Astrocyte (in vitro differentiated cells and primary cell): ENCODE measurements at places on chromosomes 6 and 20. TPM values are rescaled to one million over a fixed set of nuclear protein-coding genes. Genes with fewer than 3 reads are reported as not detected.
A peak's percentile ranks its signal among the peaks of the same experiment; 100 is the strongest.

SLC13A3 gene
- 0.50 and 0.66 TPM in 2 replicates for total RNA-seq

RAB44 gene
- total RNA-seq: 0.14 and 0.16 TPM in 2 replicates

PTPRT gene
- 0.25 TPM in 1 of 2 replicates, not detected in the other for total RNA-seq

CABLES2 gene
- total RNA-seq: 4.4 and 5.4 TPM in 2 replicates

SCRT2 gene
- not detected in 2 replicates for total RNA-seq

CLVS2 gene
- total RNA-seq: not detected in 2 replicates

SYNDIG1 gene
- 5.7 and 8.7 TPM in 2 replicates for total RNA-seq

GINS1 gene
- 5.0 and 6.6 TPM in 2 replicates for total RNA-seq

DEFB132 gene
- total RNA-seq: not detected in 2 replicates

TAGAP gene
- total RNA-seq: 0.10 and 0.11 TPM in 2 replicates

KHDC1L gene
- total RNA-seq: not detected in 2 replicates

DNA sequence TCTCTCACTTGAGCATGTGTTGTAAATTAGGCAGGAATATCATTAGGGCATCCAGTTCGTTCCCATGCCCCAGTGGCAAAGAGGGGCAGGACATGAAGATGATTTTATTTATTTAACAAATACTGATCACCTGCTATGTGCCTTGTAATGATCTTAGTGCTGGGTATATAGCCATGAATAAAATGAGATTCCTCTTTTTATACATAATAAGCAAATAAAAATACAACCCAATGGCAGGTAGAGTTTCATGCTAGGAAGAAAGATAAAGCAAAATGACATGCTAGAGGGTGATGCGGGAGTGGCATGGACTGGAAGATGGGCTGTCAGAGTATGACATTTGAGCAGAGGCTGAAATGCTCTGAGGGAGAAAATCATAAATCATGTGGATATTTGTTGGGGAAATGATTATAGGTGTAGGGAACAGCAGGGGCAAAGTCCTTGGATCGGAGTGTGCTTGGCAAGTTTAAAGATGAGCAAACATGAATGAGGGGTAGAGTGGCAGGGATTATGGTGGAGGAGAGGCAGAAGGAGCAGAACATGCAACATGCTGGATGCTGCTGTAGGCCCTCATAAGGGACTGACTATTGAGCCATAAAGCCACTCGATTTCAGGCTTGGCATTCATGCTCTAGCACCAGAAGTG lies 342.1 kb downstream of the PLCB1 start:
- no peak overlapping the region for H3K4me3 ChIP-seq
- no peaks in the 10 kb centered on the region for H3K36me3 ChIP-seq
- no peak for DNase-seq
- H3K27ac ChIP-seq: no peak overlapping the region
- H3K27me3 ChIP-seq: no peaks in the 10 kb centered on the region

- H3K27ac ChIP-seq: no peak overlapping the region
- DNase-seq: no peak
- H3K4me1 ChIP-seq: peaks cover 18% of the 10 kb centered on the region
Observed at GRCh38 chr20:18537651-18538050, 29.6 kb upstream of the SMIM26 start.

DNA sequence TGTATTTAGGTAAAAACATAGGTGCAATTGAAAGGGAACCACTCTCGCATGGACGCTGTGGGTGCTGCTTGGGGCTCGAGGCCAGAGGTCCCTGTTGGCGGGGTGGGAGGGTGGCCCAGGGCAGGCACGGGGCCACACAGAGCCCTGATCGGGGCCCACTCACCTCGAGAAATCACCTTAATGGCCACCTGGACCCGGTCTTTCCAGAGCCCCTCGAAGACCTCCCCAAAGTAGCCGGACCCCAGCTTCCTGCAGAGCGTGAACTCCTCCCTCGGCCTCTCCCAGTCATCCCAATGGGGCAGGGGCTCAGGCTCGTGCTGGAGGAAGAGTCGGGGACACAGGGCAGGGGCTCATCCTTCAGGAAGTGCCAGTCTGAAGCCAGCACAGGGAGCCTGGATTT lies 3.8 kb downstream of the PTK6 start:
- no peak for DNase-seq
- H3K36me3 ChIP-seq: no peaks in the 10 kb centered on the region
- no peak overlapping the region for H3K4me3 ChIP-seq
- peaks cover 8% of the 10 kb centered on the region for H3K4me1 ChIP-seq

GRCh38 chr20:7841971-7842310 lies 98.3 kb downstream of the HAO1 start:
- H3K27me3 ChIP-seq: no peaks in the 10 kb centered on the region
- peak overlapping the region; percentile 82 for H3K27ac ChIP-seq
- DNase-seq: peak; percentile 95
- H3K4me1 ChIP-seq: peaks cover 21% of the 10 kb centered on the region
- peak overlapping the region; percentile 11 for H3K4me3 ChIP-seq

GRCh38 chr6:159904497-159904911 lies 13.7 kb downstream of the MAS1 start:
- no peak overlapping the region for H3K4me3 ChIP-seq
- no peak overlapping the region for H3K27ac ChIP-seq
- H3K36me3 ChIP-seq: no peaks in the 10 kb centered on the region
- peaks cover 12% of the 10 kb centered on the region for H3K4me1 ChIP-seq

GRCh38 chr20:45467172-45467571 lies 2.4 kb upstream of the WFDC2 start:
- H3K4me1 ChIP-seq: peaks cover 2% of the 10 kb centered on the region
- no peak for DNase-seq
- H3K36me3 ChIP-seq: no peaks in the 10 kb centered on the region
- peaks cover 77% of the 10 kb centered on the region for H3K27me3 ChIP-seq

- peak; percentile 53 for DNase-seq
- no peaks in the 10 kb centered on the region for H3K36me3 ChIP-seq
- no peak overlapping the region for H3K4me3 ChIP-seq
- peaks cover 8% of the 10 kb centered on the region for H3K4me1 ChIP-seq
- no peaks in the 10 kb centered on the region for H3K27me3 ChIP-seq
Observed at GRCh38 chr20:44080646-44081267, 106.2 kb downstream of the JPH2 start.

- no peak overlapping the region for H3K4me3 ChIP-seq
- H3K4me1 ChIP-seq: no peaks in the 10 kb centered on the region
- no peak overlapping the region for H3K27ac ChIP-seq
- no peak for DNase-seq
- no peaks in the 10 kb centered on the region for H3K27me3 ChIP-seq
- no peaks in the 10 kb centered on the region for H3K36me3 ChIP-seq
Observed at GRCh38 chr20:33162313-33162712, 5.6 kb upstream of the BPIFA2 start.

GRCh38 chr6:37306624-37307222 lies 47.1 kb upstream of the RNF8 start:
- no peak overlapping the region for H3K4me3 ChIP-seq
- no peak overlapping the region for H3K27ac ChIP-seq
- H3K27me3 ChIP-seq: no peaks in the 10 kb centered on the region

DNA sequence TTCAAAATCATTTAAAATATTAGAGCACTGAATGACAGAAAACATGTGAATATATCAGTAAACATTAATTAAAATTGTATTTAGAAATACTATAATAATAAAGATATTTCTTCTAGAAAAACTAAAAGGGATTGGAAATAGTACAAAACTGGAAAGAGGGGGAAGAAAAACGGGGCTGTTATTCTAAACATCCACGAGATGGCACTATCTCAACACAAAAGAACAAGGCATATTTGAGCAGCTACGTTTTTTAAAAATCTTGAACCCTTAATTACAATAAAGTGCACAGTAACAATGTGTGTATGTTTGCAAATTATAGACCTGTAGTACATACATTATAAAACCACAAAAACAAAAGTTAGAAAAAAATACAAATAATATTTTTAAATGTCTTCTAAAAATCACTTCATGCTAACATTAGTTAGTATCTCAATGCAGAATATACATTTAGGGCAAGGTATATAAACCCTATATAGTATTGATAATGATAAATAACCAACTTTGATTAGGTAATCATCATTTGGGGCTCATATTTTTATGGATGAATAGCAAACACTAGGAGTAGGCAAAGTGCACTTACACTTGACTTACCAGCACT lies 42.5 kb upstream of the PNISR start:
- H3K4me1 ChIP-seq: no peaks in the 10 kb centered on the region
- DNase-seq: peak; percentile 10
- peaks cover 2% of the 10 kb centered on the region for H3K36me3 ChIP-seq
- no peak overlapping the region for H3K4me3 ChIP-seq

DNA sequence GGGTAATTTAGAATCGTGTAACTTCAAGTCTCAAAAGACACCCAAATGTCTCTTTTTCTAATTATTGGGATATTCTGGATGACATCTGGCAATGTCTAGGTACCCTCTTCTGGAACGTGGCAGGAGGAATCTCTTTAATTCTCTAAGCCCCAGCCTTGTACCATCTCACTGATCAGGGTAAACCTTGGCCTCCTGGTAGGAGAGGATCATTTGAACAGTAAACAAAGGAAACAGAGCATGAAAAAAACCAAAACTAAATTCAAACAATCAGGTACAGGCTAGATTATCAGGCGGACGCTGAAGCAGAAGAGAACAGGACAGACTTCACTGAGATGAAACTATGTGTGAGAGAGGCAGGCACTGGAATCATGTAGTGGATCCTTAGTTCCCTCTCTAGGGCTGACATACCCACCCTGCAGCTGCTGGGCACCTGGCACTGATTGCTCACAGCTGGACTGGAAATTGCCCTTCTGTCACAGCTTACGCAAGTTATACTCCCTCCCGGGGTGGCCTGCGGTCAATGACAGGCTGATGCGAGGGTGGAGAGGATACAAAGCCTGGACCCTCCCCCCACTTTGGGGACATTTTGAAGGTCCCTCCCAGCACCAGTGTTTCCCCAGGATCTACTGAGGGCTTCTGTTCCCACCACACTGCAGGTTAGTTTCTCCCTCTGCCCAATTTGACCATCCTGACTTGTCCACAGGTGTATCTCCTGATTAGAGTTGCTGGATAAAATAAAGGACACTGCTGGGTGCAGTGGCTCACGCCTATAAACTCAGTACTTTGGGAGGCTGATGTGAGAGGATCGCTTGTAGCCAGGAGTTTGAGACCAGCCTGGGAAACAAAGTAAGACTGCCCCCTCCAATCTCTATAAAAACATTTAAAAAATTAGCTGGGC lies 20.6 kb upstream of the ZBTB24 start:
- H3K4me1 ChIP-seq: no peaks in the 10 kb centered on the region
- DNase-seq: no peak
- H3K36me3 ChIP-seq: no peaks in the 10 kb centered on the region
- H3K27ac ChIP-seq: no peak overlapping the region

DNA sequence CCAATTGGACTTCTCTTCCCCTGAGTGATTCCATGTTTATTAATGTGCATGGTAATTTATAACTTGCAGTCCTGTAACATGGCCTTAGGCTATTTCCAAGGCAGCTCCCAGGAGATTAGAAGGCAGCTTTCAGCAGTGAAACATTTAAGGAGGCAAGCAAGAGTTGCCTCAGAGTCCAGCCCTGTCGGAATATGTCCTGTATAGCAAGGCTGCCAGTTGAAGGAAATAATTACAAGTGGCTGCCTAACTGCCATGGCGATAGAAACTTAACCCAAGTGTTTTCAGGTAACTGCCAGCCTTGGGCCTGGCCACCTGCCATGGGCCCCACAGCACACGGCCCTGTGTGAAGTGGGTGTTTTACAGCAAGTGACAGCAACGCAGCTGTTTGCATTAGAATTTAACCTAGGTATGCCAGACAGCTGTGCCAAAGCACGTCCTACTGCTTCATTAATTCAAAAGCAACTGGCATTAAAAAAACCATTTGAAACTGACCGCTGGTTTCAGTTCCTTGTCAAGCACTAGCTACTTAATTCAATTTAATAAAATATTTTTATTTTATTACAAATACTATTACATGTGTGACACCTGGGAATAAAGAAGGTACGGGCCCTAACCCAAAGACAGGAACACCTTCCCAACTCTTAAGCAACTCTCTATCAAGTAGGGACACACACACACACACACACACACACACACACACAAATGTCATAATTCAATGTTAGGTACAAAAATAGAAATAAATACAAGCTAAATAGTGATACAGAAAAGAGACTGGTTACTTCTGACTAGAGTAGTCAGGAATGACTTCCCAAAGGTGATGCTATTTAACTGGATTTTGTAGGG lies 151.8 kb upstream of the HEY2 start:
- H3K27ac ChIP-seq: no peak overlapping the region
- no peak overlapping the region for H3K4me3 ChIP-seq
- H3K4me1 ChIP-seq: no peaks in the 10 kb centered on the region

GRCh38 chr20:19750101-19750606 lies 7.9 kb upstream of the RIN2 start:
- no peak overlapping the region for H3K27ac ChIP-seq
- DNase-seq: no peak
- no peak overlapping the region for H3K4me3 ChIP-seq
- H3K4me1 ChIP-seq: no peaks in the 10 kb centered on the region
- no peaks in the 10 kb centered on the region for H3K36me3 ChIP-seq
- no peaks in the 10 kb centered on the region for H3K27me3 ChIP-seq
